ENCODE measurements at places on chromosomes 3 and 15.

- H3K27me3 ChIP-seq, result no peaks in the 10 kb centered on the region
- no peaks in the 10 kb centered on the region for H3K36me3 ChIP-seq
- DNase-seq, result no peak
- H3K27ac ChIP-seq, result no peak overlapping the region
Observed at GRCh38 chr15:78797951-78798350, 13.3 kb downstream of the ADAMTS7 start.

DNA sequence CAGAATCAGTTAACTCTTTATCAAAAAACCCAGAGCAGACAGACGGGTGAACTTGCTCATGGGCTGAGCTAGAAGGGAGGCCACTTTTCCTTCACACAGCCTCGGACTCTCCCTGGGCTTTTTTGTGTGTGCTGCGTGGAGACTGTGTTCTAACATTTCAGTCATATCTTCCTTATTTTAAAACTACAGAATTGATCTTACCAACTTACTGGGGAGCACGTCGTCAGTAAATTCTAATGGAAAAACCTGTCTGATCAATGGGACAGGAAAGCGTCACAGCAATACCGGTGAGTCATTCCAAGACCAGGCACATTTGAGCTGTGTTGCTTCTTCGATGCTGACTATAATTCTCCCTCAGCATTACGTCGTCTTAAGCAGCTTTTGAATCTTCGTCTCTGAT, 145.1 kb downstream of the LPP start:
- DNase-seq, result no peak
- peak overlapping the region; percentile 82 for H3K27ac ChIP-seq
- peaks cover 4% of the 10 kb centered on the region for H3K36me3 ChIP-seq
- no peaks in the 10 kb centered on the region for H3K27me3 ChIP-seq
- H3K4me1 ChIP-seq, result peaks cover 50% of the 10 kb centered on the region

DNA sequence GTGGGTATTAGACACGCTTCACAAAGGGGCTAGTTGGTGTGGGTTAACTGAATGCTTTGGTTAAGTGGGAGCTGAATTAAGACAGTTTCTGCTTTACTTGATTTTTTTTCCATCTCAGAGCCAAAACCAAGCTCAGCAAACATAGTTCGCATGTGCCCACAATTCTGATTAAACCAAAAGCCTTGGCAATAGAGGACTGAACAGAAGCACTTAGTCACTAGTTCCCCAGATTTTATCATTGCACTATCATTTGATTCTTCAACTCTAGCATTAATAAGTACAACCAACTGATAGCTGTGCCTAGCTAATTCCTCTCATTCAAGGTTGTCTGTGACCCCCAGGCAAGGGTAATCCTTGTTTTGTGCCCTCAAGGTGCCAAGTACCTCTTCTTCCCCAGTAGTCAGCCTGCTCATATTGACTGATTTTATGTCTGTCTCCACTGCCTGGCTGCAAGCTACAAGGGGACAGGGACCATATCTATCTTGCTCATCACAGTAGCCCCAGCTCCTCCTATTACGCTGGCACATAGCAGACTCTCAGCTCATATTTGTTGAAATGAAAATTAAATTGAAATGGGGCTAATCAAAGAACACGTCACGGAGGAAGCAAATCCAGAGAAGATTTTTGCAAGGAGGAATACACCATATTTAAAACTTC, 9.9 kb upstream of the ARHGEF3 start:
- H3K27ac ChIP-seq, result no peak overlapping the region
- H3K4me3 ChIP-seq, result no peak overlapping the region
- H3K27me3 ChIP-seq, result no peaks in the 10 kb centered on the region
- H3K4me1 ChIP-seq, result peaks cover 3% of the 10 kb centered on the region
- H3K36me3 ChIP-seq, result no peaks in the 10 kb centered on the region

- H3K27ac ChIP-seq, result peak overlapping the region; percentile 90
- no peak for DNase-seq
- H3K4me3 ChIP-seq, result peak overlapping the region; percentile 93
- peaks cover 7% of the 10 kb centered on the region for H3K36me3 ChIP-seq
Observed at GRCh38 chr3:179452176-179452564, 900 bp upstream of the GNB4 start.

DNA sequence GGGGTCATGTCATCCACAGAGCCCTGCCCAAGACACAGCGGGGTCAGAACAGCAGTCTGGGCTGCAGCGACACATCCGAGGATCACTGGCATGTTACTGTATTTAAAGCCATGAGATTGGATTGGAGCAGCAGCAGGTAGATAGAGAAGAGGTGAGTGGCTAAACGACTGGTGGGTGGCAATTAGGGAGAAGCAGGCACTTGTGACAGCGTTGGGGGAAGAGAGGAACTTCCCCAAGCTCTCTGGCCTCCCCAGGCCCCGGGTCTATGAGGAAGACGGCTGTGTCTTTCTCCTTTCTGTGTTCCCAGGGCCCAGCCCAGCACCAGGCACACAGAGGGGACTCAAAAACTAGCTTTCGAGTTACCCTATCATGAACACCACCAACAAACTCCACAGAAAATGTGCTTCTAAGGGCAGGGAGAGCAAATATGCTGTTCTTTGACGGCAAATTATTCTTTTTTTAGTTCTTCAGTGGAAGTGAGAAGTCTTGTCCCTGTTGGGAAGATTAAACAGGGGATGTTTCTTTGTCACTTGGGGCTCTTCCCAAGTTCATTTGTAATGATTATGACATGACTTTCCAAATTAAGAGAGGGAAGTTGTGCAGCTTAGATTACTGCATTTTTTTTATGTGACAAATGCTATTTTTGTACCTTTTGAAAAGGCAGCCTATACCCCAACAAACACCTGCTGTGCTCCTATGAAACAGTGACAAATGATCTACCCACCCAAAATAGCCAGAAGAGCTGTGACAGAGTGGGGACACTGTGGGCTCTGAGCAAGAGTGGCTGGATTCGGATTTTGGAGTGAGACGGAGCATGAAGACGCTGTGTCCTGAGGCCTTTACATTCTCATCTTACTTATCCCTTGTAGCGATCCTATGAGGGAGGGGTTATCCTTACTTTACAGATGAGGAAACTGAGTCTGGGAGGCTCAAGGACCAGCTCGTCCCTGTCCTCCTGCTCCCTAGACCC, 7.2 kb upstream of the SYNM start:
- H3K27ac ChIP-seq, result no peak overlapping the region
- H3K36me3 ChIP-seq, result no peaks in the 10 kb centered on the region
- peaks cover 3% of the 10 kb centered on the region for H3K4me1 ChIP-seq
- H3K27me3 ChIP-seq, result peaks cover 18% of the 10 kb centered on the region

DNA sequence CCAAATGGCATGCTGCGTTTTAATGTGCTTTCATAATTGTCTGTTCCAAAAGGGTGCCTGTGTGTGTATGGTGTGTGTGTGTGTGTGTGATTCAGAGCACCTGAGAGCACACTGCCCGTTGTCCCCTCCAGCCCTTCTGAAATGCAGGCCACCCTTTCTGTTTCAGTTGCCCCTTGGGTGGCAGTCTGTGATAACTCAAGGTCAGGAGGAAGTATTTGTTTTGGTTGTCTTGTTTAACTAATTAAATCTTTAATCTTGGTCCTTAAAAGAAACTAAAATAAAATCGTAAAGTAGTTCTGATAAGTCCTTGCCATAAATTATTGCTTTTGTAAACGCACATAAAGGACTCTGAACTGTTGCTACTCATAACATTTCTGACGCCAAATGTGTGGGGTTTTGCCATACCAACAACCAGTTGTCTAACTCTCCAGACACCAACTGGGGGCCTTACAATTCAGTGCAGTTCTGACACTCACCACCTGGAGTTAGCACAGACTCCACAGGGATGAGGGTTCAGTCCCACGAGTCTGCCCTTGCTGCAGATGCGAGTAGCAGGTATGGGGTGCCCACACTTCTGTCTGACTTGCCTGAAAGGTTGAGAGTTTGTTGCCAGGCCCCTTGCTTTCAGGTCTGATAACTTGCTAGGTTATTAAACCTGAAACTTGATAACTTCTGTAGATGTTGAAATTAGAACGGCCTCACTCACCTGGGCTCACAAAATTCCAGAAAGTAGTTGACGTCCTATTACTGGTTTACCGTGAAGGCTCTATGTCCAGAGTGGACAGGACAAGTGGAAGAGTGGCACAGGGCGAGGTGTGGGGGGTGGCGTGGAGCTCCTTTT, 157.3 kb downstream of the IGF1R start:
- no peak for DNase-seq
- H3K36me3 ChIP-seq, result peaks cover 3% of the 10 kb centered on the region
- peaks cover 10% of the 10 kb centered on the region for H3K4me1 ChIP-seq
- no peak overlapping the region for H3K4me3 ChIP-seq
- H3K27me3 ChIP-seq, result no peaks in the 10 kb centered on the region

- no peaks in the 10 kb centered on the region for H3K36me3 ChIP-seq
- H3K4me3 ChIP-seq, result no peak overlapping the region
- H3K4me1 ChIP-seq, result no peaks in the 10 kb centered on the region
- peaks cover 12% of the 10 kb centered on the region for H3K27me3 ChIP-seq
Observed at GRCh38 chr15:60605879-60606307, 127.0 kb upstream of the ICE2 start.

GRCh38 chr15:34606545-34606944, 23.1 kb upstream of the GOLGA8B start:
- H3K27me3 ChIP-seq, result peaks cover 26% of the 10 kb centered on the region
- H3K4me1 ChIP-seq, result peaks cover 3% of the 10 kb centered on the region
- no peak overlapping the region for H3K27ac ChIP-seq

DNA sequence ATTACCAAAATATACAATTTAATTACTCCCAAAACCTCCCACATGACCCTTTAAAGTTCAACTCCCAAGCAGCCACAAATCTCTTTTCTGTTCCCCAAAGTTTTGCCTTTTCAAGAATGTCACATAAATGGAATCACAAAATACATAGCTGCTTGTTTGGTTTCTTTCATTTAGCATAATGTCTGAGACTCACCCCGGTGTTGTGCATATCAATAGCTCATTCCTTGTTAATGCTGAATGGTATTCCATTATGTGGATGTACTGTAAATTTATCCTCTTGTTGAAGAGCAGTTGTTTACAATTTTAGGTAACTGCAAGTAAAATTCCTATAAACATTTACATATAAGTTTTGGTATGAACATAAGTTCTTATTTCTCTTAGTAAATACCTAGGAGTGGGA, 15.5 kb downstream of the NAA50 start:
- no peaks in the 10 kb centered on the region for H3K27me3 ChIP-seq
- H3K4me1 ChIP-seq, result peaks cover 15% of the 10 kb centered on the region
- H3K27ac ChIP-seq, result peak overlapping the region; percentile 26
- no peak for DNase-seq
- peaks cover 7% of the 10 kb centered on the region for H3K36me3 ChIP-seq
- H3K4me3 ChIP-seq, result no peak overlapping the region

DNA sequence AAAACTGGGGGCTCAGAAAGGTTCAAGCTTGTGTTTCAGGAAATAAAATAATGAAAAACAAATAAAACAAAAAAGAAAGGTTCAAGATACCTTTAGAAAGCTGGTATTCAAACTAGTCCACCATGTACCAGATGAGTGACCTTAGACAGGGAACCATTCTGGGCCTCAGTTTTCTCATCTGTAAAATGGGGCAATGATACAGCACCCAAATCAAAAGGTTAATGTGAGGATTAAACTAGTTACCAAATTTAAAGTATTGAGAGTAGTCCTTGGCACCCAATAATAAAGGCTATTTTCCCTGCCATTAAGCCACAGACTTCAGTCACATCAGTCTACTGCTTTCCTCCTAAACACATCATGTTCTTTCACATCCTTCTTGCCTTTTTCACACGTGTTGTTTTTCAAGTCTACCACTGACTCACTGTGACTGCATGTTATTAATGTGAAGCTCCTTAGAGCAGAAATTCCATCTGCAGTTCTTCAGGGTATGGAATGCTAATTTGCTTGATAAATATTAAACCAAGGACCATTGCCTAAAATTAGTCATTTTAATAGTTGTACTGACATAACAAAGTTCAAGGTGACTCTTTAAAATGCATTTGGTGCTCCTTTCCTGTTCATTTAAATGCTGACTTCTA, 19.9 kb downstream of the TAMM41 start:
- no peak for DNase-seq
- H3K4me3 ChIP-seq, result no peak overlapping the region
- no peaks in the 10 kb centered on the region for H3K27me3 ChIP-seq
- H3K27ac ChIP-seq, result no peak overlapping the region
- H3K36me3 ChIP-seq, result peaks cover 34% of the 10 kb centered on the region
- peaks cover 2% of the 10 kb centered on the region for H3K4me1 ChIP-seq

- H3K4me1 ChIP-seq, result no peaks in the 10 kb centered on the region
- no peak overlapping the region for H3K4me3 ChIP-seq
- no peaks in the 10 kb centered on the region for H3K27me3 ChIP-seq
- no peaks in the 10 kb centered on the region for H3K36me3 ChIP-seq
- DNase-seq, result no peak
Observed at GRCh38 chr3:146072824-146073223, 88.2 kb downstream of the PLOD2 start.

DNA sequence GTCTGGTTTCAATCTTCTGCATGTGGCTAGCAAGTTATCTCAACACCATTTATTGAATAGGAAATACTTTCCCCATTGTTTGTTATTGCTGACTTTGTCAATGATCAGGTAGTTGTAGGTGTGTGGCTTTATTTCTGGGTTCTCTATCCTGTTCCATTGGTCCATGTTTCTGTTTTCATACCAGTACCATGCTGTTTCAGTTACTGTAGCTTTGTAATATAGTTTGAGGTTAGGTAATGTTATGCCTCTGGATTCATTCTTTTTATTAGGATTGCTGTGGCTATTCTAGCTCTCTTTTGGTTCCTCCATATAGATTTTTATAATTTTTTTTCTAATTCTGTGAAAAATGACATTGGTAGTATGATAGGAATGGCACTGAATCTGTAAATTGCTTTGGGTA, 58.3 kb downstream of the LRRC49 start:
- H3K27ac ChIP-seq, result no peak overlapping the region
- H3K36me3 ChIP-seq, result peaks cover 4% of the 10 kb centered on the region
- H3K27me3 ChIP-seq, result peaks cover 4% of the 10 kb centered on the region
- no peak overlapping the region for H3K4me3 ChIP-seq
- DNase-seq, result no peak
- no peaks in the 10 kb centered on the region for H3K4me1 ChIP-seq

GRCh38 chr3:107981471-107982111, 109.2 kb downstream of the CD47 start:
- H3K27ac ChIP-seq, result no peak overlapping the region
- no peak for DNase-seq
- no peak overlapping the region for H3K4me3 ChIP-seq
- H3K4me1 ChIP-seq, result peaks cover 5% of the 10 kb centered on the region
- no peaks in the 10 kb centered on the region for H3K27me3 ChIP-seq

DNA sequence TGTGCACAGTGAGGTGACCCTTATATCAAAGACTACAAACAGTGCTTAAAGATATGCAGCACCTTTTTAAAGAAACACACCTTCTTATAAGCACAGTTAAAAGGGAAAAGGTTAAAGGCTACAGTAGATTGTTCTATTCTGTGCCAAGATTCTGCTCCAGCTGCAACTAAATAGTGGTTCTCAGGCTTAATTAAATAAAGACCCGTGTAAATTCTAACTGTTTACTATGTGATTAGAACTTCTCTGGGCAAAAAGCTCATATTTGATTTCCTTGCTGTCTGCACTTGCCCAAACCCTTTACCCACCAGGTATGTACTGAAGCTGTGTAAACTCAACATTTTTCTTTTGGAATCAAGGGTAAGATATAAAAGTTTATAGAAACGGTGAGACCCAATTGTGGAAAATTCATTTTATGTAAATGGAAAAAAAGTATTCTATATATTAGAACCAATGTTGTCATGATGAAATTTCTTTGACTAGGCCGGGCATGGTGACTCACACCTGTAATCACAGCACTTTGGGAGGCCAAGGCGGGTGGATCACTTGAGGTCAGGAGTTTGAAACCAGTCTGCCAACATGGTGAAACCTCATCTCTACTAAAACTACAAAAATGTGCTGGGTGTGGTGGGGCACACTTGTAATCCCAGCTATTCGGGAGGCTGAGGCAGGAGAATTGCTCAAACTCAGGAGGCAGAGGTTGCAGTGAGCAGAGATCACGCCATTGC, 230.6 kb downstream of the MECOM start:
- no peaks in the 10 kb centered on the region for H3K36me3 ChIP-seq
- H3K27ac ChIP-seq, result no peak overlapping the region
- no peak for DNase-seq
- H3K4me1 ChIP-seq, result peaks cover 2% of the 10 kb centered on the region

Data from memory B cell (primary cell).